ENCODE measurements at places on chromosomes 11 and 22. TPM values are rescaled to one million over a fixed set of nuclear protein-coding genes. Genes with fewer than 3 reads are reported as not detected.

Gene ARVCF
- 3.5 TPM for total RNA-seq

Gene ANKRD13D
- 27.2 TPM for total RNA-seq

Gene PIWIL4
- 0.19 TPM for total RNA-seq

Gene OSBP2
- 11.1 TPM for total RNA-seq

Gene C11orf87
- total RNA-seq, result not detected

Gene FAM181B
- total RNA-seq, result 0.11 TPM

Gene LRP4
- total RNA-seq, result 7.1 TPM

Gene KRTAP5-11
- not detected for total RNA-seq

Gene BAIAP2L2
- total RNA-seq, result 4.4 TPM

Gene PRMT3
- total RNA-seq, result 23.1 TPM

Gene GLYAT
- not detected for total RNA-seq

Gene THY1
- total RNA-seq, result 14.5 TPM

Gene RDX
- total RNA-seq, result 103 TPM

Gene C11orf91
- 1.3 TPM for total RNA-seq

Gene TRPM5
- total RNA-seq, result not detected

Gene NPTXR
- 12.2 TPM for total RNA-seq
